ENCODE measurements at places on chromosomes 5 and 9.

DNA sequence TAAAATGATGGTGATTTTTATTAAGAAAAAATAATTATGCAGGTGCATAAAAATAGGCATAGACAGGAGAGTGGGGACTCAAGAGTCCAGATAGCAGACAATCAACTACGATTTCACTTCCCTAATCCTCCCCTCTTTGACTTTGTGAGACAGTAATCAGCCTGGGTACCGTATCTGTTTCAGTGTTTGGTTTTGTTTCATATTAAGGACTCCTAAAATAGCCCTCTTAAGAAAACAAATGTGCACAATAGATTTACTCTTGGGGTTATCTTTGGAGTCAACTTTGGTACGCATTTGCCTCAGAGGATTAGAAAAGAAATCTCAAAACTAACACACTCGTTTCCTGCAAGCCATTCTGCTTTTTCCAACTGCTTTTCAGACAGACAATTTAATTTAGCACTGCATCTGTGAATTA is 96.3 kb downstream of the ZNF608 start:
- no peak for DNase-seq

- DNase-seq, result no peak
These were observed 7.0 kb downstream of the MSX2 start for GRCh38 chr5:174731214-174732035.

- DNase-seq, result no peak
These were observed 97.6 kb downstream of the TLE1 start for GRCh38 chr9:81591791-81592190.

- no peak for DNase-seq
These were observed 19.2 kb downstream of the RIOK2 start for GRCh38 chr5:97163790-97164285.

- DNase-seq, result no peak
These were observed 43.5 kb upstream of the FABP6 start for GRCh38 chr5:160185626-160186360.

GRCh38 chr5:118733394-118733793 is 255.0 kb downstream of the DTWD2 start:
- DNase-seq, result no peak

GRCh38 chr5:154506049-154506715 is 28.2 kb upstream of the HAND1 start:
- no peak for DNase-seq

- DNase-seq, result no peak
These were observed 12.4 kb upstream of the RANBP17 start for GRCh38 chr5:170849374-170849773.

GRCh38 chr5:176633598-176633997 is 3.1 kb downstream of the EIF4E1B start:
- no peak for DNase-seq

- no peak for DNase-seq
These were observed 8.8 kb downstream of the PRXL2C start for GRCh38 chr9:96646081-96646991.

Measured in SW 1271 (cell line).